WTC11 (cell line): ENCODE measurements at places on chromosomes 13 and 19.

DNA sequence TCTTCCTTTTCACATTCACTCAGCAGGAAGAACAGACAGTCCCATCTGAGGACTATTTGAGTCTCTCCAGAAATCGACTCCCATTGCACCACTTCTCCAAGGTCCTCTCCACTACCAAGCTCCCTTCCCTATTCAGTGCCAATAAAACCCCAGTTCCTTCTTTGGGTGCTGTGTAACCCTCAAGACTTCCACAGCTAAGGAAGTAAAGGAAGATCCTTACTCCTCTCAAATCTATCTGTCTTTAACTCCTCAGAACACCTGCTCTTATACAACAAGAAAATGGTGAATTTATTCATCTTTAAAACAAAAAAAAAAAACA, 29.2 kb upstream of the TM9SF2 start:
- DNase-seq = no peak

DNA sequence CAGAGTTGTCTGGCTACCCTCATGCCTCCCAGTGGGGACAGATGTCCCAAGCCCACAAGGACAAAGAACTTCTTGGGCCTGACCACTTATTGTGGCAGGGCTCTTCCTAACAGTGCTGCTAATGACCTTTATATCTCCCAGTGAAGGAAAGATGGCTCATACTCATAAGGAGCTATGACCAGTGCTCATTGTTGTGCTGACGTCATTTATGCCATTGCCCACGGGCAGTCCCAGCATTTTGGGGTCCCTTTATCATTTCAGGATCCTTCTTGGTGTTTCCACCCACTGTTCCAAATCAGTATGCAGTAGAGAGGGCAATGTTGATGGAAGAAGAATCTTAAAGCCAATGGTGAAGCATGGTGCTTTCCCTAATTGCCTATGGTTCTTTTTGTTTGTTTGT, 1640.0 kb upstream of the PRR20A start:
- DNase-seq = no peak

DNA sequence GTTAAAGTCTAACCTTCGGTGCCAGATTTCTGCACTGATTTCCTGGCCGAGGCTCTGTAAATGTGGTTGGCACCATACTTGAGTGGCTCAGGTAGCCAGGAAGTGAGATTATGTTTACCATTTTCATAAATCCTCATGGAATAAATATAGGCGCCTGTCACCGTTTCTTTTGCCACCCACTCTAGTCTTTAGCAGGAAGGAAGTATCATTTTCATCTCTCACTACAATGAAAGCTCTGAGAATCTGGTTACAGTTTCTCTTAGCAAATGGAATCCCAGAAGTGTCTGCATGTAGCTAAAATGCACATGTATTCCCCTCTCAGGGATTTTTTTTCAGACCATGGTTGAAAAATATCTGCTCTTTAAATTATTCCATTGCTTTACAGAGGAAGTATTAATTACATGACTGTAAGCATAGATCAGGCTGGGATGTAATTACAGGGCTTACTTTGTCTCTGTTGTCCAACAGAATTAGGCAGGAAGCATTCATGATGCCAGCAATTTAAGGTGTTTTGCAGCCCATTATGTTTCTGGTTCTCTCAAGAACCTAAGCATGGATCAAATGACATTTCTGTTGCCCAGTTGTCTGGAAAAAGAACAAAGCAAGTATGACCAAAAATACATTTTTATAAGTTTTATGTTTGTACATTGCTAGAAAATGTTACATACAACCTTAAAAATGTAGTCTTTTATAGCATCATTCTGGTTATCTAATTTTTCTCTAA, 221.7 kb upstream of the SPRY2 start:
- no peak for DNase-seq

GRCh38 chr13:28624707-28625432, 34.1 kb upstream of the POMP start:
- no peak for DNase-seq

GRCh38 chr19:7442423-7442822, 46.4 kb downstream of the PEX11G start:
- DNase-seq = no peak

GRCh38 chr19:41064974-41065569, 23.2 kb upstream of the CYP2A13 start:
- no peak for DNase-seq

- DNase-seq = peak; percentile 23
These were observed 38.2 kb downstream of the MTMR6 start for GRCh38 chr13:25249001-25249543.

GRCh38 chr19:3269916-3270671, 45.6 kb downstream of the CELF5 start:
- no peak for DNase-seq

DNA sequence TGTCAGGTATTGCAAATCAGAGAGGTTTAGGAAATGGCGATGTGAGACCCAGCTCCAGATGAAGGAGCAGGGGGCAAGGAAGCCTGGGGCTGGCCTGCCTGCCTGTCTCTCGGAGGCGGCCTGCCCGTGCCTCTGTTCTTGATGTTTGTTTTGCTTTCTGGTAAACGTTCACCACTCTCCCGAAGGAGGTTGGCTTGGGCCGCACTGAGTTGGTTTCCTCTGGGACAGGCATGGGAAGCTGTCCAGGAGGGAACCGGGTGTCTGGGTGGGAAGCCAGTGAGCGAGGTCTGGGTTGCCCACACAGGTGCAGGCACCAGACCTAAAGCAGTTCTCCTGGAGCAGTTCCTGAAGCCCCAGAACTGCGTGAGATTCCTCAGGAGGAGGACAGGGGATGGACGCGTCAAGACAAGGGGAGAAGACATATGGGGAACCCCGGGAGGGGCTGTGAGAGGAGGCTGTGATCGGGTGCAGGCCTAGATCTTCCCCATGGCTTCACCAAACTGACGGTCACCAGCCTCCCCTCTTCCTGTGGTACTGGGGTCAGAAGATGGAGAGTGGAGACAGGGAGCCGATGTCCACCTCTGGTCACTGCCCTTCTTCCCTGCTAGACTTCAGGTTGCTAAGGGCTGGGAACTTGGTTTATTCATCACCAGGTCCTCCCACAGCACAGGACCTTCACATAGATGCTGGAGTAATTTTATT, 15.2 kb downstream of the COL4A2 start:
- DNase-seq = no peak

DNA sequence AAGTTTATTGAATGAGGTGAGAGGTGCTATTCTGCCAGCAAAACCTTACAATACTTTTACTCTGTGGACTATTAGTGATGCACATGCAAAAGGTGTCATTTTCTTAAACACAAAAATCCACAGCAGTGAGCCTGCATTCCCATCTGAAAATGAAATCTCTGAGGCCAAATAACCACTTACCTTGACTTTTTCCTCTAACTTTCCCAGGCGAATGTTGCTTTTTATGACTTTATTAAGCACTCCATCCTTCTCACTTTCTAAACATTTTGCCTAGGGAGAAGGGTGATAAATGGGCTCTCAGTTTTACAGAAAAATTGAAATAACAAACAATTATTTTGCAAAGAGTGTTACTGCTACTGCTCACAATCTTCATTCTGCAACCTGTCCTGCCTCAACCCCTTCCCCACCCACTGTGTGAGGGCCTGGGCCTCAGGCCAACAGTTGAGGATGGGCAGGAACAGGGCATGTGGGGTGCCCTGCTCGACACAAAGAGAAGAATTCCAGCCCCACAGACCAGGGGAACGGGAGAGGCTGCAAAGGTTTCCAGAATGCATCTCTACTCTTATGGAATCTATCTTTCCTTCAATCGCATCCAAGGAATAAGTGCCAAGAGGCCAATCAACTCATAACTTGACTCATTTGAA, 18.1 kb upstream of the SLC7A9 start:
- DNase-seq = no peak

- DNase-seq = no peak
These were observed 82.8 kb upstream of the MRI1 start for GRCh38 chr19:13681509-13681908.

GRCh38 chr19:14337510-14337909, 43.7 kb upstream of the ADGRE5 start:
- peak; percentile 82 for DNase-seq

DNA sequence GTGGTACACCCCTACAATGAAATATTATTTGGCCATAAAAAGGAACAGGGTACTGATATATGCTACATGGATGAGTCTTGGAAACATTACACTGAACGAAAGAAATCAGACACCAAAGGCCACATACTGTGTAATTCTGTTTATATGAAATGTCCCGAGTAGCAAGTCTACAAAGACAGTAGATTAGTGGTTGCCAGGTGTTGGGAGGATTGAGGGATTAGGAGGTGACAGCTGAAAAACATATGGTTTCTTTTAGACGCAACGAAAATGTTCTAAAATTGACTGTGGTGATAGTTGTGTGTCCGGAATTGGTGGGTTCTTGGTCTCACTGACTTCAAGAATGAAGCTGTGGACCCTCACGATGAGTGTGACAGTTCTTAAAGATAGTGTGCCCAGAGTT, 35.1 kb downstream of the IL17D start:
- DNase-seq = no peak

DNA sequence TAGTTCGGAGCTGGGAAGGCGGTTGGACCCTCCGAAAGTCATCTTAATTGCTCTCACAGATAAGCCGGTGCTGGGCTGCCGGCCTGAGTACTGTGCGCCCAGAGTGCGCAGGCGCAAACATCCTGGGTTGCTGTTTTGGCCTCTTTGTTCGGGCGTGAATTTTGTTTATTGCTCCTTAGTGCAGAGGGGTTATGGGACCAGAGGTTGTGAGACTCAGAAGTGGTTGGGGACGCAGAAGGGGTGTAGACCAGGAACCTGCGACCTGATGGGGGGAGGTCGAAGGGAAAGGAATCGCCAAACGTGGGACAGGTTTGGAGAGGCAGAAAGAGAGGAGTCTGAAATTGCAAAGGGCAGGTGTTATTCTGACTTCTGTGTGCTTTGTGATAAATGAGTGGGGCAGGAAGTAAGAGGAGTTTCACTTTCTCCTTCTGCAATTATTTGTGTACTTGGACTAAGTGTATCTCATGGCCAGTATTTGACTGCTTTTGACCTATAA, 607 bp upstream of the ZNF566 start:
- DNase-seq = peak; percentile 86

DNA sequence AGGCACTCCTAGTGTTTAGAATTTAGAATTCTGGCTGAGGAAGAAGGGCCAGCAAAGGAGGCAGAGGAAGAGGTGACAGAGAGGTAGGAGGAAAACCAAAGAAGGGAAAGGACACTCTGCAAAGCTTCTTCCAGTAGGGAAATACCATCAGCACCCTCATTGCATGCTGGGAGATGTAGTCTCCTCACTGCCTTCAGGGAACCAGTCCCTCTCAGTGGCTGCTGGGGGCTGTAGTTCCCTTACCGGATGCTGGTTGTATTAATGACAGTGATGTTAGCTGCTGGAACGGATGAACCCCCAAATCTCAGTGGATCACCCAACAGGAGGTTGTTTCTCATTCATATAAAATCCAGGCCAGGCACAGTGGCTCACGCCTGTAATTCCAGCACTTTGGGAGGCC, 10.1 kb downstream of the GRIN2D start:
- peak; percentile 71 for DNase-seq

DNA sequence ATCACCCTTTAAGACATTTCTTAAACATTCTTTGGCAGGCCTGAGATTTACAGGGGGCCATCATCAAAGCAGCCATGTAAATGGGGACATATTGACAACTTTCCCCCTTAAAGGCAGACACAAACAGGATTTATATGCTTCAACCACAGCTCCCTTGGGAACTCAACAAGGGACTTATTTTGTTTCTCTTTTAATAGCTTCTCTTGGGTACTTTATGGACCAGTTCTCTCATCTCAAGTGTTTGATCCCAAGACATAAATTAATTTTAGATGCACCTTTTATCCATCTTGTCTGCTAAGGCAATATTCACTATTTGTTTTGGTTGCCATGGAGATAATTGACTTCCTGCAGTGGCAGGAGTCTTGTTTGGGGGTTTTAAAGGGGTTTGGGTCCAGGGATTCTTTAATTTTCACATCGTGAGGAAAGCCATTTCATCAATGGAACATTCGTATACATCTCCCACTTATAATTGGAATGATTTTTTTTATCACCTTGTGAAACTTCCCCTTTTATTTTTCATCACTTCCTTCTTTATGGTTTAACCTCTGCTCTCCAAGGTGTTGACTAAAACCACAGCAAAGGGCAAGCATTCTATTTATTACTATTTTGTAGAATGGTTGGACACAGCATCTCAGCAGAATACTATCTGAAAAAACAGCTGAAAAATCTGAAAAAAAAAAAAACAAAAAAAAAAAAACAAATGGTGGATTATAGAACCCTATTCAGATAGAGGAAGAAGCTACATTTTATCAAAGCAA, 726.0 kb downstream of the DIAPH3 start:
- DNase-seq = no peak

GRCh38 chr13:23391752-23392151, 41.8 kb downstream of the SACS start:
- DNase-seq = no peak

- no peak for DNase-seq
These were observed 78.9 kb downstream of the GADD45B start for GRCh38 chr19:2554856-2555255.

DNA sequence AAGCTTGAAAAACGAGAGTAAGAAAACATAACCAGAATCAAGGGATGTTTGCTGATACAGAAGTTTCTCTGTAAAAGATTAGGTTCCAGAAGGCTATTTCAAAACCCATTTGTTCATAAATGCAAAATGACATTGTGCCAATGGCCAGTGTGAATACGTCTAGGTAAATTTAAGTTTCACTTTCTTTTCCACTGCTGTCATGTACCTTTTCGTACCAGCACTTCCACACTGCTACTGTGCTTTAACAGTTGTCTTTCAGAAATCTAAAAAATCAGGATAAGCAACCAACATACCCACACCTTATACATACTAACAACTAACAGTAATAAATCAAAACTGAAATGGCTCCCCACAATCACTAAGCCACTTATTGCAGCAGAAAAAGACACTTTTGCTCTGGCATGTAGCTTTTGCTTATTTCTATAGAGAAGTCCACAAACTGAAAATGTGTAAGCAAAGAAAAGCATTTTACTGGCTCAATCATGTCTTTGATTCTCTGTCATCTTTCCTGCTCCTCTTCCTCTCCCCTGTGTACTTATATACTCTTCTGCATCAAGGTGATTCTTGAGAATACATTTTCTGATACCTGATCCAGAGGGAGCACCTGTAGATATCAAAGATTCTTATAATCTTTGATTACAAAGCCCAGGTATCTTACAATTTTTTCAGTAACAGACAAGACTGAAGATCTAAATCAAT, 34.3 kb downstream of the ELF1 start:
- no peak for DNase-seq

GRCh38 chr19:49113762-49114629, at the start of gene LIN7B:
TSS of gene LIN7B (plus strand) at chr19:49114370. CDS start at chr19:49114405, 35 bp downstream.
- peak; percentile 60 for DNase-seq

- DNase-seq = no peak
These were observed 17.1 kb upstream of the IGLON5 start for GRCh38 chr19:51294211-51294976.

DNA sequence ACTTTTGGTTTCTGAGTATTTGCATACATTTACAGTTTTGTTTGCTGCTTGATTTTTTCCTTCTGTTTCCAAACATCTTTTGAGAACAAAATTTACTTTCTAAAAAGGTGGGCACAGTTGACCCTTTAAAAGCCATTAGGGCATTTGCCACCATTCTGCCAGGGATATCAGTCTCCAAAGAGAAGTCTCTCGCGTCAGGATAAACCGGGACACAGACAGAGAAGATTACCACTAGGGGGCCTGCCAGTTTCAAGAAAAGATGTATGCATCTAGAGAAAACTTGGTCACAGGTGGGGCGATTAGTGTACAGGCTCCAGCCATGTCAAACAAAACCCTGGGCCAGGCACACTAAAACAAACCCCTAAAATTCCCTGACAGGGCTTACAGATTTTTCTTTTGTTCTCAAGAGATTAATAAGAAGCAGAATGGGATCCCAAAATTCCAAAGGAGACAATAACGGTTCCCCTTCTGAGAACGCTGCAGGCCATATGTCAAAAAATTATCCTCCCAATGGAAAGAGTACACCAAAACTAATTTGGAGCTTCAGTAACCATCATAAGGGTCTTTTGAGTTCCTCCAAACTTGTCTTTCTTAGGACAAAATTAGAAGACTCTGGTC, 10.7 kb upstream of the PABPC3 start:
- DNase-seq = peak; percentile 50
